ENCODE measurements at places on chromosomes 3 and 15.

GRCh38 chr3:139547666-139548065 lies 8.1 kb upstream of the RBP1 start:
- no peak for DNase-seq

DNA sequence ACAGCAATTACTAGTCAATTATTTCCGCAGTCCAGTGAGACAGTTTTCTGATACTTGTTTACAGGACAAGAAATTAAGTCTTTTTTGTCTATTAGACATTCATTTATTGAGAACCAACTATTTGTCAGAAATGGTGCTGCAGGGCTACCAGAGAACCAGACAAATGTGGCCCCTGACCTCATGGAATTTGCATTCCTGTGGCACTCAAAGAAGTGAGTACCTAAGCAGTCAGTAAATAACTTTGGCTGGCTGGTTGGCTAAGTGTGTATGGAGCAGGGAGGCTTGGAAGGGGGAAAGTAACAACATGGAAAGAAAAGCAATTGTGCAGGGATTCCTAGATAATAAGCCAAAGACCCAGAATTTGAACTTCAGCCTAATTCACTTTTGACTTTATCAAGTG lies 837.0 kb upstream of the CFAP20DC start:
- DNase-seq = no peak

DNA sequence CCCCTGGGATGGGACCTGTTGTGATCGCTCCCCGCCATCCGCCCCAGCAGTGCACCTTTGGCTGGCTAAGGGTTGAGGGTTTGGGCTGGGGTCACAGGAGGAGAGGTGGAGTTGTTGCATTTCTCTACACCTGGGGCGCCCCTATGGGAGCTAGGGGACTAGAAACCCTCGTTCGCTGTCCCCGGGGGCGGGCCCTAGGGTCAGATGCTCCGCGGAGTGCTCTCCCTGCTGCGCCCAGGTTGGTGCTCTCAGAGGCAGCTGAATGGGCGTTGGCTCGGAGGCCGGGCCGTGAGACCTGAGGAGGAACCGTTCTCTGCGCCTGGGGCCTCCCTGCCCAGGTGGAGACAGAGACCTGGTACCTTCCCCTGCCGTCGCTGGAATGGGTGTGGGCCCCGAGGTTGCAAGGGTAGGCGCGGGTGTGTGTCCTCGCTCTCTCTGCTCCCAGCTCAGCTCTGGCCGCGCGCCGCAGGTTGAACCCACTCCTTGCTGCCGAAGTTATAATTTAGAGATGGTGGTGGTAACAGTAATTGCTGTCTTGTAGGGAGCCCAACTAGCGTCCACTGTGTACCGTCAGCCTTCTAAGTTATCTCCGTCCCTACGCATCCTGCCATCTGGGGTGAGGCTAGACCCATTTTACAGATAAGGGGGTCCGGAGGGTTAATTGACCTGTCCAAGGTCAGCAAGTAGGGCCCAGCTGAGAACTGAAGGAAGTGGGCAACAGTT lies 965 bp downstream of the FLNB start:
- no peak for DNase-seq

DNA sequence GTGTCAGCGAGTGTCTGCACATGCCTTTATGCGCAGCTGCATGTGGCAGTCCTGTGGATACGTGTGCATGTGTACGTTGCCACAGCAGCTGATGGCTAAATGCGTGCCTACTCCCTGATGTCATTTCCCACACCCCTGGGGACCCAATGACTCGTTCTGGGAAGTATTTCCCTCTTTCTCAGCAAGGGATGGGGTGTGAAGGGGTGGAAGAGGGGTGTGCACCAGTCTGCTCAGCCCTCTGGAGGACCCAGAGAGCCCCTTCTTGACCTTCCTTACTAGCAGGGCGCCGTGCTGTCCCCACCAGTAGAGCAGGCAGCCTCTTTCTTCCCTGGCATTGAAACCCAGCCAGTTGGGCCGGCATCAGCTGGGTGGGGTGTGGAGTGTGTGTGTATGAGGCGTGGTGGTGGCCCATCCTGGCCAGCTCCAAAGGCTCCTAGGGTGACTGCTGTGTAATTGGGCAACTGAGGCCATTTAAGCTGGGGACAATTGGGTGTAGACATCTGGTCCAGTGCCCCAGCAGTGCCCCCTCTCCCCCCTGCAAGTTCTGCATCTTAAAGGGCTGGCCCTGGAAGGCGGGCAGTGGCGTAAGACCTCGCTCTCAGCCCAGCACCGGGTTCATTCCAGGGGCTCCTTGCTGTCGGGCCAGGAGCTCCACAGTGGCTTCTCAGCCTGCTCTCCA lies 19.2 kb downstream of the SNX33 start:
- DNase-seq = peak; percentile 76

- no peak for DNase-seq
Observed at GRCh38 chr15:69997813-69998212, 99.9 kb downstream of the TLE3 start.

DNA sequence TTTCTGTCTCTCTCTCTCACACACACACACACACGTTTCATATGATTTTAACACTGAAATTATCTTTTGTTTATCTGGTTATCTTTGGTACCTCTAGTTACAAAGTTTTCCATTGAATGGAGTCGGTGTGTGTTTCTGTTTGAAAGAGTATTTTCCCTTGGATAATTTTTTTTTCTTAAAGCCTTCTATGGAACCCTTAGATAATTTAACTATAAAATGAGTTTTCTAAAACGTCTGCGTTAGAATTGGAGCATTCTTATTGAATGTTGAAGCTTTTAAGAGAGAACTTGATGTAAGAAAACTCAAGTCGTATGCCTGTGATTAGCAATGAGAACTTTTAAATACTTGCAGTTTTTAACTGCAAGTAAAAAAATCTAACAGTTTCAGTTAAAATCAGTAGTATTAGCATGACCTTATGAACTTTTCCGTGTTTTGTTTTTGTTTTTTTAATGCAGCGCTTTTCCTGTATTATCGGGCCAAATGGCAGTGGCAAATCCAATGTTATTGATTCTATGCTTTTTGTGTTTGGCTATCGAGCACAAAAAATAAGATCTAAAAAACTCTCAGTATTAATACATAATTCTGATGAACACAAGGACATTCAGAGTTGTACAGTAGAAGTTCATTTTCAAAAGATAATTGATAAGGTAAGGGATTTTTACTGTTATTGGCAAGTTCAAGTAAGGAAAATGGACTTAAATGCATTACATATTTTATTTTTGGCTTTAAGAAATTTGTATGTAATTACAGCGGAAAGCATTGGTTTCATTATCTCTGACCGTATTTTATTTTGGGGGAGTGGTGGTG lies 3.0 kb downstream of the SMC4 start:
- DNase-seq = no peak

DNA sequence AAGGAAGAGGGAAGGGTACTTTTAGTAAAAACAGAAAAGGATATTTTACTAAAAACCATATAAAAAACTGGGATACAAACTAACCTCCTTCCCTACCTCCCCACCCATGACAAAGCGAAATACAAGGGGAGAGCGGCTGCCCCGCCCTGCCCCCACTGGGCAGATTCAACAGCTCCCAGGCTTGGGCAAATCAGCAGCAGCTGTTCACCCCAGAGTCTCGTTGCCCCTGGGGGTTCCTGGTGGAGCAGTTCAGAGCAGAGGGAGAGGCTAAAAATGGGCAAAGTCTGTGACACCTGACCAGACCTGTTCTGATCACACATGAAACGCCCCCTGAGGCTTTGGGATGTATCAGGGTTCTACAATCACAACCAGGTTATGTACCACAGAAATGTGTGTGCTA lies 2.5 kb upstream of the ETFA start:
- no peak for DNase-seq

- no peak for DNase-seq
Observed at GRCh38 chr15:79282371-79283251, at the start of gene ANKRD34C. Gene ANKRD34C, plus strand, starts transcription at chr15:79282722. Its CDS starts 10,563 bp downstream, at chr15:79293285.

DNA sequence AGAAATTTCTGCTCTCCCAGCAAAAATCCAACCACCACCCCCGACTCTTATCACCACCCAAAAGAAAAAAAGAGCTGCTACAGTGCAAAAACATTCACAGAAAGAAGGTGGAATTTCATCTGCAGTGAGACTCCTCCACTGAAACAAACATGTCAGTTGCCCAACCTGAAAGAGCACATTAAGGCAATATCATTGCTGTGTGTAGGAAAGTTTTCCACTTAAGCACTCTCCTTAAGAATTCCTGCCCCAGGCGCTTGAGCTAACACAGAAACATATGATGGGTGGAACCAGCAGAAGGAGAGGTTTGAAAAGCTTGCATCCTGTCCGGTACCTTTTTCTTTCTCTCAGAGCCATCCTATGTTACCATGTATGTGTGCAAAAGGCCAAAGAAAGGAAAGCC lies 200.8 kb upstream of the GADL1 start:
- no peak for DNase-seq

- no peak for DNase-seq
Observed at GRCh38 chr3:13301286-13301987, 118.7 kb downstream of the NUP210 start.

DNA sequence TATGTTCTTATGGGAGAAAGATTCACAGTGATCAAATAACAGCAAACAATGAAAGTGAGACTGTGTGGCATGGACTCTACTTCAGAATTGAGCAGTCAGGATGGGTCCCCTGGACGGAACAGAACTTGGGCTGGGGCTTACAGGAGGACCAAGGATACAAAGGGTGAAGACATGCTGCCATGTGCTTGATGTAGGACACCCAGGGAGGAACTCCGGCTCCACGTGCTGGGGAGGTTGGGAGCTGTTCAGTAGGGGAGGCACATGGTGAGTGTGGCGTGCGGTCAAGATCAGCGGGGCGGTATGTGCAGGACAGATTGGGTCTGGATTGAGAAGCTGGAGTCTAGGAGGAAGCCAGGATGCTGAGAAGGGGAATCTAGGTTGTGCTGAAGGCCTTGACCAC lies 32.6 kb downstream of the PPCDC start:
- DNase-seq = no peak

- DNase-seq = no peak
Observed at GRCh38 chr3:194197981-194198695, 62.2 kb downstream of the HES1 start.

- DNase-seq = no peak
Observed at GRCh38 chr15:25862472-25863110, 536 bp downstream of the ATP10A start.

GRCh38 chr3:152381881-152382295 lies 113.2 kb downstream of the MBNL1 start:
- DNase-seq = no peak

- DNase-seq = no peak
Observed at GRCh38 chr3:76034649-76035048, 249.3 kb upstream of the ZNF717 start.

DNA sequence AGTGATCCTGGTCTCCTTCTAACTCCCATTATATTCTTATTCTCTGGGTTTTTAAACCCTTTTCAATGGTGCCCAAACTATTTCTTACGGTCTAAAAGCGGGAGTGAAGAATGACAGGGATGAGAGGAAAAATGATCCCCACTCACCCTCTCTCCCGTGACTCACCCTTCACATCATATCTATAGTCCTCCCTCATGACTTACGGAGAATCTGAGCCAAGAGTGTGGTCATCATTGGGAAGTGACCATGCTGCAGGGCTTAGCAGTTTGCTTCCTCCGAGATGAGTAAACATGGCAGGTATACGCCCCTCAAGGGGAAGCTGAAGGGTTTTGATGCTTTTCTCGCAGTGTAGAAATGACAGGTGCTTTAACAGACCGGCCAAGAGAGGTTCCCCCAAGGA lies 274.0 kb downstream of the RYR3 start:
- DNase-seq = peak; percentile 16

GRCh38 chr15:93088200-93088980 lies 621 bp downstream of the RGMA start:
- peak; percentile 60 for DNase-seq

GRCh38 chr3:187678726-187679268 lies 8.6 kb upstream of the SST start:
- DNase-seq = no peak

DNA sequence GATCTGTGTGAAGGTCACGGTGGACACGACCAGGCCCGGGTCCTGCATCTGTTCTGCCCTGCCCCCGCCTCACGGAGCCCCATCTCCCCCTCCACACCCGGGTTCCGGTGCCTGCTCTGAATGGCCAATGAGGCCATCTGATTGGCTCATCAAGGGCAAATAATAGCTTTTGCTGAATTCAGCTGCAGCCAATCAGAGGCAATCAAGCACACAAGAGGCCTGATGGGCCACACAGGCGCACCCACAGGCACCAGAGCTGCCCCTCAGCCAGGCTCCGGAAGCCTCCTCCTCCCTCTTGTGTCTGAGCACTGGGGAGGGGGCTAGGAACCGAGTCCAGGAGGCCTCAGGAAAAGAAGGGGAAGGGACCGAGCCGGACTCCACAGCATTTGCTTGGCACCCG lies 49.5 kb downstream of the CACNA2D2 start:
- no peak for DNase-seq

DNA sequence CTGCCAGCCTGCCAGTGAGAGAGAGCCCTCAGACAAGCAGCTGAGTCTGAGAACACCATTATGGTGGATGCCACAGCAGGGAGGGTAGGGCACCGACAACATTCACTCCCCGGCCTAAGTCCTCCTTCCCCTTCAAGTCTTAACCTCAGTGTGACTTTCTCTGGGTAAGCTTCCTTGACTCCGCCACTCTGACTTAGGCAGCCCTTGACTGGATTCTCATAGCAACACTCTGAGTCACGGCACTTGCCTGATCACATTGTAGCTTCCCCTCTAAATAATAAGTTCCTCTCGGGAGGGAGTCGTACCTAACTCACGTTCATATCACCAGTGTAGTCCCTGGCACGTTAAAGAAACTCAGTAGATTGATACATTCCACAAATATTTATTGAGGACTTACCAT lies 180.5 kb downstream of the FOXB1 start:
- DNase-seq = no peak

GRCh38 chr3:113495035-113495434 lies 19.9 kb downstream of the SPICE1 start:
- no peak for DNase-seq

DNA sequence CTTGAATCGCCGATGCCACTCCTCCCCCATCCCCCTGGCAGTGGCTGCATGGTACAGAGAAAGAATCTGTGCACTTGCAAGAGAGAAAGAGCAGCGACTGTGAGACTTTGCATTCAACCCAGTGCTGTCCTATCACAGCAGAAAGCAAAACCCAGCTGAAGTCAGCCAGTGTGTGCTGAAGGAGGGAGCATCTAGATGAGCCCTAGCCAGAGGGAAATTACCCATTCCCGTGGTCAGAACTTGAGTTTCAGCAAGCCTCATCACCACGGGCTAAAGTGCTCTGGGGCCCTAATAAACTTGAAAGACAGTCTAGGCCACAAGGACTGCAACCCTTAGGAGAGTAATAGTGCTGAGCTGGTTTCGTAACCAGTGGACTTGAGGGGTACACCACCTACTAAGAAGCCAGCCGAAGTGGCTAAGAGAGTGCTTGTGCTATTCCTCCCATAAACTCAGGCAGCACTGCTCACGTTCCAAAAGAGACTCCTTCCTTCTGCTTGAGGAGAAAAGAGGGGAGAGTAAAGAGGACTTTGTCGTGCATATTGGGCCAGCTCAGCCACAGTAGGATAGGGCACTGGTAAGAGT lies 15.2 kb upstream of the PIK3R4 start:
- DNase-seq = no peak

DNA sequence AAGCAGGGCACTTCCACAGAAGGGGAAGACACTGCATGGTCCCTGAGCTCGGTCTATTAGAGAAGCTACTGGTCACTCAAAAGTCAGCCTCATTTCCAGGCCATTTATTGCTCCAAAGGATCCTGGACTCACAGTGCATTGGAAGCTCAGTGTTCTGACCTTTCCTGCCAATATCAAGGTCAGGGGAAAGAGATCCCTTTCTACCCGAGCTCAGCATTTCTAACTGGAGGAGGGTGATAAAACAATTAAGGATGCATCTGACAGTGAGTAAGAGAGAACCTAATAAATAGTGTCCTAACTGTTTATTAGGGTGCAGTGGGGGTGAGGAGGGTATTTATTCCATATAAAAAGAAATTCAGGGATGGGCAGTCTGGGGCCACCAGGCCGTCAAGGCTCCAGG lies 26.8 kb upstream of the INSYN1 start:
- no peak for DNase-seq
